Fibroblast of skin of right biceps (primary cell): ENCODE measurements at places on chromosomes 5 and 9.

DNA sequence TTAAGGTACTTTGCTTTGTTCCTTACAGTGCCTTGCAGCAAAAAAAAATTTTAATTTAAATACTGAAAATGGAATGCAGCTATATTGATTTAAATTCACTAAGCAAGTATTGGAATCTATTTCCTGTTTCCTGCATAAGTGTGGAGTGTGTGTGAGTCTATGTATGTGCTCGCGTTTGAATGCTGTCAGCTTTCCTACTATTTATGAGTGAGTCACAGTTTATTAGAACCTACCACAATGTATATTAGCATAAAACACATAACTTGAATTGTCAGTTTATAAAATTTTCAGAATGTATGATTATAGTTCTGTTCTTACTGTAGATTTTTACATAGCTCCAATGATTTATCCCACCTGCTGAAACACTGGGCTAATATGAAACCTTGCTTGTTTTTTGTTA lies 302.1 kb downstream of the NR2F1-AS1 start:
- DNase-seq: peak; percentile 41

- DNase-seq: no peak
Measured at GRCh38 chr5:178378527-178379484, 146.2 kb upstream of the PHYKPL start.

- no peak for DNase-seq
Measured at GRCh38 chr9:89751079-89751825, 146.4 kb downstream of the GADD45G start.

GRCh38 chr5:150452914-150453313 lies 3.4 kb upstream of the RPS14 start:
- DNase-seq: no peak

DNA sequence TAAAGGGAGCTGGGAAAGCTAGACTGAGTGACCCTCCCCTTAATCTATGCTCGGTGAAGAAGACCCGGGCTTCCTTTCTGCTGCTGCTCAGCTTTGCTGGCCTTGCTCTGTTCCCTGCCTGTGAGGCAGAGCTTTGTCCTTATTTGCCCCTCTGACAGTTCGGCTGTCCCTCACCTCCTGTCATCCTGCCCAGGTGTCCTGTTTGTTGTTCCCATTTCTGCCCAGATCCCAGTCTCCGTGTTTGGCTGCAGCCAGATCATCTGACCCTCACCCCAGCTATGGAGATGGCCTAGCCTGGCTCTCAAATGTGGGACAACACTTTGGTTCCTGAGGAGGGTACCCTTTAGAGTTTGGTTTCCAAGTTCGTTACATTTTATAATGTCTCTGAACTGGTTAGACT lies 20.2 kb downstream of the OTULIN start:
- DNase-seq: no peak

- no peak for DNase-seq
Measured at GRCh38 chr9:114035221-114035844, 42.8 kb downstream of the AMBP start.

DNA sequence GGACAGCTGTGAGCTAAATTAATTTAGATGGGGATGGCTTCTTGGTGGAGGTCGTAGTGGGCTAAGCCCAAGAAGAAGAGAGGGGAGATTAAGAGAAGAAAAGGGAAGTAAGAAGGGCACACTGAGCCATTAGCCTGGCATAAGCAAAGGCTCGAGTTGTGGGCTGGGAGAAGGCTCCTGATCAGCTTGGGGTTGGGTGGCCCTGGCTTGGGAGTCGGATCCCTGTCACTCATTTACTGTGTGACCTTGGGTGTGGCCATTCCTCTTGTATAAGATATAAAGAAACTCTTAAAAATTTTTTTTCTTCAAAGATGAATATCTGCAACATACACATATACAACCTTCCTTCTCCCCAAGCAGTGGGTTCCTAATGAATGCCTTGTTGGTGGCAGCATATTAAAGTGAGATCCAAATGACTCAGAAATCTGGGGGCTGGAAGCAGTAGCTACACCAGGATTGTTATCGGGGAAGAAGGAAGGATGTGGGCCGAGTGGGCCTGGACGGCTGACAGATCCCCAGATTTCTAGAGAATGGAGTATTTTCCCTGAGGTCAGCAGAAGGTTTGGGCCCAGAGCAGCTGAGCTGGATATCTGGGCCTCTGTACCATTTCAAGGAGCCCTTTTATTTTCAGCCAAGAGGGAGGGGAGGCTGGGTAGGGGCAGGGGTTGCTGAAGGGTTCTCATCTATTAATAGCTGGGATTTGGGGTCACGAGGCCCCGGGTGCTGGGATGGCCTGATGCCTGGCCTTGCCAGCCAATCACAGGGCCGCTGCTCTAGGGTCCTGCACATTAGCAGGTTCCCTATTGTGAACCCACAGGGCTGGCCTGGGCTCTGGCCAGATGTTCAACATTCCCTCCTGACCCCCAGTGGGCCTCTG lies 52.1 kb downstream of the PPARGC1B start:
- DNase-seq: no peak

GRCh38 chr5:154690488-154690887 lies 64.7 kb upstream of the LARP1 start:
- DNase-seq: no peak
